ENCODE measurements at places on chromosomes 7 and 10. TPM values are rescaled to one million over a fixed set of nuclear protein-coding genes. Genes with fewer than 3 reads are reported as not detected.

DNA sequence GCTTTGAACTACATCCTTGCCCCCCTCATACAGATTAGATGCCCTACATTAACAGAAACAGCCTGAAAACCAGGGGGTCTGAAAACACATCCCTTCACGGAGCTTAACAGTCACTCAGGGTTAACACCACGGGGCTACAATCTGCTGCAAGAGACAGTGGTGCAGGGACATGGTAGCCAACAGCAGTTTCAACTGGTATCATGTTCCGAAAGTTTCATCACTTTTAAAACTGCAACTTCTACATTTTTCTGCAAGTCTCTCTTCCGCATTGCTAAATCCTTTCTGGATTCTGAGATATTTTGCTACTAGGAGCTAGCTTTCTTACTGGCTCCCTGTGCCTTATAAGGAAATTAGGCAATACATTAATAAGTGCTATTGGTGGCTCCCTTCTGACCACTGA is 92.6 kb downstream of the JAZF1 start:
- H3K27me3 ChIP-seq: no peaks in the 10 kb centered on the region
- no peak for DNase-seq
- H3K27ac ChIP-seq: no peak overlapping the region
- H3K4me3 ChIP-seq: no peak overlapping the region

- no peak for DNase-seq
- H3K4me3 ChIP-seq: no peak overlapping the region
- H3K36me3 ChIP-seq: no peaks in the 10 kb centered on the region
- H3K4me1 ChIP-seq: peaks cover 7% of the 10 kb centered on the region
- H3K27ac ChIP-seq: no peak overlapping the region
These were observed 38.0 kb downstream of the USP6NL start for GRCh38 chr10:11573497-11573896.

DNA sequence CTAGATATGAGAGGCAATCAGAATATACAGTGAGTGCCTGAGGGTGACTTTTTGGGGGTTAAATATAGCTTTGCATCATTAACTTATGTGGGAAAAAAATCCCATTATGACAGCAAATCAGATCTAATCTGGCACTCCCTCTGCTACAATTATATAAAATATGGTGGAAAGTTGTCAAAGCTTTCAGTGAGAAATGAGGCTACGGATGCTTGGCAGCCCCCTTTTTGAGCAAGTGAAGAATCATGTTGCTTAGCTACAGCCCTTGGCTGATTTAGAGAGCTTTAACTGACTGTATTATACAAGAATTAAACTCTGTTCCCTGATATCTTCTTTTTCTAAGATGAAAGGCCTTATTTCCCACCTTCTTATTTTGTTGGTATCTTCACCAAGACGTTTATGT is 57.4 kb downstream of the GPR158 start:
- no peak overlapping the region for H3K4me3 ChIP-seq

DNA sequence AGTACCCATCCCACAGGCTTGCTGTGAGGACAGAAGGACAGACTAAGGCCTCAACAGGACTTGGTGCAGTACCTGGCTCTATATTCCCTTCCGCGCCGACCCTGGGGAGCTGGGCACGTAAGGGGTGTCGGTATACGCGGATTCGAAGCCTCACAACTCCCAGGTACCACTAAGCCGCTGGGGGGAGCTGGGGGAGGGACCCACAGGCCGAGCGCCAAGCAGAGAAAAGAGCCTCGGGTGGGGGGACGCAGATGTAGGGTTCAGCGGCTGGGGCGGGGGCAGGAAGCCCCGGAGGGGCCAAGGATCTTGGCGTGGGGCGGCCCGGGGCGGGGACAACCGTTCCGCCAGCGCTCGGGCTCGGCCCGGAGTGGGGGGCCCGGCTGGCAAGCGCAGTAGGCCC is 126.4 kb upstream of the ZNF746 start:
- DNase-seq: peak; percentile 72
- peak overlapping the region; percentile 90 for H3K4me3 ChIP-seq
- H3K4me1 ChIP-seq: peaks cover 19% of the 10 kb centered on the region

NOS3 gene
- total RNA-seq: 42.9 TPM

GLCCI1 gene
- total RNA-seq: 45.1 TPM

CYP3A7 gene
- 1.6 TPM for total RNA-seq

RASSF4 gene
- total RNA-seq: 40.9 TPM

All from upper lobe of right lung (tissue), 1 donor.